ELR (cell line): ENCODE measurements at places on chromosomes 2 and 18.
A peak's percentile ranks its signal among the peaks of the same experiment; 100 is the strongest.

DNA sequence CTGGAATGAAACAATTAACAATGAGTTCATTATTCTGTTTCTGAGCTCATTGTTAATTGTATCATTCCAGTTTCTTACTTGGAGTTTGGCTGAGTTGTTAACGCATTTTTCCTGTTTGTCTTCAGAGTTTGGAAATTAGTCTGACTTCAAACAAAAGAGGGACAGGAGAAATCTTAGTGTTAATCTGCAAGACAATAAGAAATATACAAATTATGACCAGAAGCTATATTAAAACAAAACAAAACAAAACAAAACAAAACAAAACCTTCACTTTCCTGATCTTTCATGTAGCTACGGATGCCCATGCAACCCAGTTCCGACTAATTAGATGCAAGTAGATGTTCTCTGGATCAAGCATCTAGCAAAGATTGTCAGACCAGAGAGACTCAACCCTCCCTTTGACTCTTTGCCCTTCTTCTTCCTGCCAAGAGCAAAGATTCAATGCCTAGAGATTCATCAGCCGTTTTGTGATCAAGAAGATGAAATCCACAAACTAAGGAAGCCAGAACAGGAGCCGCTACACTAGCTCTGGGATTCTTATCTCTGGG, 686.2 kb upstream of the FSHR start:
- DNase-seq, result no peak

DNA sequence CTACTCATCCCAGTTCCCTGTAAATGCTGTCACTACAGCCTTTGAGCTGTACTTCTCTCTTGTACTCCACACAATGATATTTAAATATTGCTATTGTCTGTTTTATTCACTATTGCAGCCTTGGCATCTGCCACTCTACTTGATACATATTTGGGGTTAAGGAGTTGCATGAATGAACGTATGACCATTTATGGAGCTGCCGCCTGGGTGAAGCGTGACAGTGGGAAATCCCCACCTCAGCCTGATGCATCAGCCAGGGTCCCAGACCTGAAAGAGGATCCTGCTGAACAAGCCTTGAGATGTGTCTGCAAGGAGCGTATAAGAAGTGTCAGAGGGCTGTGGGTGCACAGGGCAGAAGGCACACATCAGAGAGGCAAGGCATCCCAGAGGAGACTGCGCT, 39.1 kb downstream of the MRPL35 start:
- DNase-seq, result no peak

- no peak for DNase-seq
Measured at GRCh38 chr2:17607379-17607778, 66.9 kb downstream of the VSNL1 start.

GRCh38 chr2:191488135-191488534, 189.8 kb upstream of the NABP1 start:
- DNase-seq, result peak; percentile 30

DNA sequence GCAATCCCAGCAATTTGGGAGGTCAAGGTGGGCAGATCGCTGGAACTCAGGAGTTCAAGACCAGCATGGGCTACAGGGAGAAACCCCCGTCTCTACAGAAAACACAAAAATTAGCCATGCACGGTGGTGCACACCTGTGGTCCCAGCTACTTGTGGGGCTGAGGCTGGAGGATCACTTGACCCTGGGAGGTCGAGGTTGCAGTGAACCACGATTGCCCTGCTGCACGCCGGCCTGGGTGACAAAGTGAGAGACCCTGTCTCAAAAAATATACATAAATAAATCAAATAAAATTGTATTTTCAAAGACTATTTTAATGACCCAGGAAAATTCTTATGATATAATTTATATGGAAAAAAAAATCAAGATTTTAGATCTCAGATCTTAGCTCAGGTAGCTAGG, 191.5 kb downstream of the ZFP36L2 start:
- no peak for DNase-seq

- no peak for DNase-seq
Measured at GRCh38 chr2:31362581-31362980, 52.0 kb downstream of the XDH start.

DNA sequence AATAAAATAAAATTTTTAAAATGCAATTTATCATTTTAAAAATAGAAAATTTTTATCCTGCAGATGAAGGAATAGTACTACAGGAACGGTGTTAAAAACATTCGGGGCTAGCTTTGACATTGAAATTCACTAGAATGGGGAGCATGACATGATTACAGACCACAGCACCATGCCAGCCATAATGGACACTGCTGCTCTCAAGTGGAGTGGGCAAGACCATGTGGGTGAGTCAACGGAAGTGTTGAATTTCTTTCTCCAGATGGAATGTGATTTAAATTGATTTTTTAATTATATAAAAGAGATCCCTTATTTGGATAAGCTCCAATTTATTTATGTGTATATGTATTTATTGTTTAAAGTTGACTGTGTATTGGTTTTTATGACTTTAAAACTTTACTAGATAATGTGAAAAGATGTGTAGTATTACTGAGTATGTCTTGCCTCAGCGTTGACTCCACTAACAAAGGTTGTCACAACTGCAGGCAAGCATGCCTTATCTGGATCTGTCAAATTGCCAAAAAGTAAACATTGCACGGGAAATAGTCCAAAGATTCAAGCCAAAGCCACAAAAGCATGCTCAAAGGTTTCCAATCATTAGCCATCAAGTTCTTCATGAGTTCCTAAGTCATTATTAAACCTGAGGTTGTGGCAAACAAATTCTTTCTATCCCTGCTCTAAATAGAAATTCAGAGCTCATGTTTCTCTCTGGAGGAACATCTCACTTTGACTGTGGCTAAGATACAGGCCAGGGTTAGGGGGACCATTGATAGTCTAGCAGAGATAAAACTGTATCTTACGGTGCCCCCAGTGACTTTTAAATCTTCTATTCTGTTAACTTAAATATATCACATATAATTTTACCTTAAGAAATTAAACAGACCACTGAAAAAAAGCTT, 536.9 kb downstream of the TMX3 start:
- DNase-seq, result peak; percentile 97
